ENCODE measurements at places on chromosomes 5 and 9.
A peak's percentile ranks its signal among the peaks of the same experiment; 100 is the strongest.

DNA sequence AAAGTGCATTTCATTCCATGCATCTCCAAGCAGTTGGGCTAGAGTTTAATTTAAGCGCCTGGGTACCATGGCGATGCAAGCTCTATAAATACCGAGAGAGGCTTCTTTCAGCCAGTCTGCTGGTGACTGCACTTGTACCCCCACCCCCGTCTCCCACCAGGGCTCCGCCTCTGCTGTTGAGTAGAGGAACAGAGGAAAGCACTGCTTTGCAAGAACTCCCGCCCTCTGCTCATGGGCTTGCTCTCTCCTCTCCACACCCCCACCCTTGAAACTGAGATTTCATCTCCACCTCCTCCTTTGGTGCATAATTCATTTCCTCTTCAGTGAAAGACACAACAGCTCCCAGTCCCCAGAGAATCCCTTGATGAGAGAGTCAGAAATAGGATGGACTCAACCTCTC lies 5.1 kb upstream of the WWC1 start:
- no peak for DNase-seq

DNA sequence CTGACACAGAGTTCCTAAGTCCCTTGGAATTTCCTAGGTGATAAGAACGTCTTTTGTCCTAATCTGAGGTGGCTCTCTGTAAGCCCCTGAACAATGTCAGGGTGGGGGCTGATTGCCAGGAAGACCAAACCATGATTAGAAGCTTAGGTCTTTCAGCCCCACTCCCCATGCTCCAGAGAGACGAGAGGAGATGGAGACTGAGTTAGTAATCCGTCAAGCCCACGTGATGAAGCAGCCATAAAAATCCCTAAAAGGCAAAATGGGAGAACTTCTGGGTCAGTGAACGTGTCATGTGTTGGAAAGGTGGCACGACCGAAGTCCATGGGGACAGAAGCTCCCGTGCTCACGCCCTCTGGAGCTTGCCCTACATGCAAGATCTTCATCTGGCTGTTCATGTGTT lies 85.6 kb downstream of the RAD23B start:
- DNase-seq = no peak

DNA sequence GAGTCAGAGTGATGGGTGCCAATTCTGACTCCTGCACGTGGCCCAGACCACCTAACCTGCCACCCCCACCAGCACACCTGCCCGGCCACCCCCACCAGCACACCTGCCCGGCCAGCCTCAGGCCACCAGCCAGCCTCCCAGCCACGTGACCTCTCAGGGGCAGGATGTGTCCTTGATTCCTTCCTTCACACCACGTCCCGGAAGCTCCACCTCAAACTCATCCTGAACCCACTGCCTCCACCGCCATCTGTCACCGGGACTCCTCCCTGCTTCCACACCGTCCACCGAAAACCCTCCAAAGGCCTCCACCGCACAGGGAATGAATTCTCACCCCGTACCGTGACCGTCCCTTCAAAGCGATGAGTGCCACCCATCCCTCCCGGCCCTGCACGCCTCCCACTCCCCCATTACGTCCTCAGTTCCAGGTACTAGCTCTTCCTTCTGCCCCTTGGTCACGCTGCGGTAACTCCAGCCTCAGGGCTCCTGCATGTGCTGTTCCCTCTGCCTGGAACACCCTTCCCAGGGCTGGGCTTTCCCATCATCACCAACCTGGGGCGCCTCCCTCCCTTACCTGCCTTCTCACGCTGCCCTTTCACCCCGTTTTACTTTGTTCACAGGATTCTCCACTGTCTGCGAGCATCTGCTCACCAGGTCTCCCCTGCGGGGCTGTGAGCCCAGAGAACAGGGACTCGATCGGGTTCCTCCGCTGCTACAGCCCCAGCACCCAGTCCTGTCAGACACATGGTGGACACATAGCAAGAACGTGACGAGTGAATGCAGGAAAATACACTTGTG lies 82.9 kb downstream of the ADAMTS2 start:
- peak; percentile 64 for DNase-seq

- DNase-seq = no peak
Observed at GRCh38 chr9:122393284-122393983, 22.6 kb downstream of the PTGS1 start.

DNA sequence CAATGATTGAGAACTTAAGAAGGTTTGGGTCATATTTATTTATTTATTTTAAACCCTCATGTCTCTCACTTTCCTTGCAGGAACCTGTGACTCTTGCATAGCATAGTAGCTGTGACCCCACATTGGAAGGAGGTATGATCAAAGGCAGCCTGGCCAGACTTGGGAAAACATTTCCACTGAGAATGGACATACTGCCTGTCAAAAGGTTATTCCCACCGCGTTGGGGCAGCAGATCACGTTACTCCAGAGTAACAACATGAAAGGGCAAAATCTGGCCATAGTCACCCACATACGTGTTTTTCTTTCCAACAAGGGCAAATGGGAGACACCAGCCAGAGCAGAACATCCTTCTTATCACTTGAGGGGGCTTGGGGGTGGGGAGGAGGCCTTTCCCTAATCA lies 95.7 kb downstream of the ARL15 start:
- no peak for DNase-seq

- no peak for DNase-seq
Observed at GRCh38 chr9:117412841-117413240, 2.0 kb downstream of the ASTN2 start.

DNA sequence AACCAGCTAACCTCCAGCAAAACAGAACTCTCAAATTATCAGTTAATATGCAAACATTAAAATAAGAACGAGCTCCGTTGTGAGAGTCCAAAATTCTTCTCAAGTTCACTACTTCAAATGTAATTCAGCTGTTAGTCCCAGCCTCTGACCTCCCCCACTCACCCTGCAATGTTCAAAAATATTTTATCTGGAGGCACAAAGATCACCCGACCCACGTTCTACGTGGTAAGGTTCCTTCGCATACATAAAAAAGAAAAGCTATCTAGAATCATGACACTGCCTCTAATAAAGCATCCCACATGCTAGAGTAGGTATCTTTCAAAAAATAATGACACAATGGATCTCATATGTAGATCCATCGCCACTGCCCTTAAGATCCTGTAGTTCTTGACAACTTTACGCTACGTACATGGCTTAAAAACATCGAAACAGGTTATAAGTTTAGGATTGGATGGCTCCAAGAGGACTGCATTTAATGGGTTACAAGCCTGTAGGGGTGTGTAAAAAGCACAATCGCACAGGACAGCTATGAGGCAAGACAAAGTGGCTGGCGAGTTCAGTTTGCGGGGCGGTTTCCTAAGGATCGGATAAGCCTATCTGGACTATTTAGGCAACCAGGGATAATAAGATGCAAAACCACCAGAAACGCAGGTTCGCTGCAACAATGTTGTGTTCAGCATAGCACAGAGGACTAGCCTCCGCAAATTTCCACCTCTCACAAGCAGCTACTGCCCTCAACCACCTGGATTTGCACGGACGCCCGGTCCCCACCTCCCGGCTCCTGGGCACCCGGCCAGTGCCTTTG lies 969 bp downstream of the CLK4 start:
- DNase-seq = no peak

DNA sequence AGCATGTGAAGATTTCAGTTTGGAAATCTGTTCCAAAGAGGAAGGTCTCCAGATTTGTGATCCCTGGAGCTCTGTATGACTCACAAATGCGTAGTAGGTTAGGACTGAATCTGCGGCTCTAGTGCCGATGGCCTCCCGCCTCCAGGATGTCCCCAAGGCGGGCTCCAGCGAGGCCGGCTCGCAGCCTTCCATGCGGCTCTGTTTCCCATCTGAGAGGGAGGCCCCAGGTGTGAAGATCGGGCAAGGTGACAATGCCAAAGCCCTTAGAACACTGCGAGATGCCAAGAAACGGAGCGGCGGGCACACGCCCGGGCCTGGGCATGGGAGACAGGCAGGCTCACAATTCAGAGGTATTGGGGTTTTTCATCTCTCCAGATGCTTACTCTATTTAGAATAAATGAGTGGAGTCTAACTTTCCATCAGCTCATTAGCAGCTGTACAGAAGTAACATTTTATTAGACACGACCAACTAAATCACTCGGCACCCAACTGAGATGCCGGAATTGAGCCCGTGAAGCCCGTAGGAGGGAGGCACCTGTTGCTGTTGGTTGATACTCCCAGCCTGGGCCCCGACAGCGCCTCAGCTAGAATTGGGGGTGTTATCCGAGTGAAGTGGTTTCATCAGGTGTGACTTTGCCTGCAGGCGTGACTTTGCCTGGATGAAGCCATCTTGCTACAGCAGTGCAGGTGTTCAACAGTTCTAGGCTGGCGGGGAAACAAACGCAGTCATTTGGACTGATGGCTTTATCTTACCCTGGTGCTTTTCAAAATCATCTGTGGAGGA lies 7.4 kb upstream of the MRPS2 start:
- DNase-seq = peak; percentile 52

DNA sequence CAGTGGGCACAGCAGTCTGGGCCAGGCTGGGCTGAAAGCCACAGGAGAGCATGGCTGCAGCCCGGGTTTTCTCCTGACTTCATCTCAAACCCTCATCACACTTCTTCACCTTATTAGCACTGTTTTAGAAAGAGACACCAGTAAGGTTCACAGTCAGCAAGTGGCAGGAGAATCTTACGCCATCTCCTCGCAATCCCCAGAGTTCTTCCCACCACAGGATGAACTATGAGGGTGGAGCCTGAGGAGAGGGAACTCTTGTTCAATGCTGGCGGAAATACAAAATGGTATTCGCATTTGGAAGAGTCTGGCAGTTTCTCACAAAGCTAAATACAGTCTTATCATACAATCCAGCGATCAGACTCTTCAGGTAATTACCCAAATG lies 14.7 kb downstream of the BICD2 start:
- no peak for DNase-seq

All from RWPE2 (cell line).